ENCODE measurements at places on chromosomes 1 and 21.

DNA sequence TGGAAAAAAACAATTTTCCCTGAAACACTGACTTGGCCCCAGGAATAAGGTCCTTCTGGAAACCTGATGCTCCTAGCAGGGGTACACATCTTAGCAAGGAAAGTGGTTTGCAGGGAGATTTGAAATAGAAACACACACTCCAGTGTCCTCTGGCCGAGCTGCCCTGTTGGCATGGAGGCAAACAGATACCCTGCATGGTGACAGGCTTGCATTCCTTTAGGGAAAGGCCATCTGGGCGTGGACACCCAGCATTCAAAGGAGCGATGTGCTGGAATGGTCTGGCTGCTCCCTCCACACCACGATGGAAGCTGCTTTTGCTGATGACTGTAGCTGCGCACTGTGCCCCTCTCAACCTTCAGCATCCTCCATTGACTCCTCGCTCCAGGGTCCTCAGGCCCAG is 41.5 kb upstream of the BCAR3 start:
- no peak for DNase-seq

- peak; percentile 38 for DNase-seq
These were observed 701 bp downstream of the DEDD start for GRCh38 chr1:161131523-161132409.

- DNase-seq = no peak
These were observed 102.7 kb upstream of the GCLM start for GRCh38 chr1:94011709-94012595.

DNA sequence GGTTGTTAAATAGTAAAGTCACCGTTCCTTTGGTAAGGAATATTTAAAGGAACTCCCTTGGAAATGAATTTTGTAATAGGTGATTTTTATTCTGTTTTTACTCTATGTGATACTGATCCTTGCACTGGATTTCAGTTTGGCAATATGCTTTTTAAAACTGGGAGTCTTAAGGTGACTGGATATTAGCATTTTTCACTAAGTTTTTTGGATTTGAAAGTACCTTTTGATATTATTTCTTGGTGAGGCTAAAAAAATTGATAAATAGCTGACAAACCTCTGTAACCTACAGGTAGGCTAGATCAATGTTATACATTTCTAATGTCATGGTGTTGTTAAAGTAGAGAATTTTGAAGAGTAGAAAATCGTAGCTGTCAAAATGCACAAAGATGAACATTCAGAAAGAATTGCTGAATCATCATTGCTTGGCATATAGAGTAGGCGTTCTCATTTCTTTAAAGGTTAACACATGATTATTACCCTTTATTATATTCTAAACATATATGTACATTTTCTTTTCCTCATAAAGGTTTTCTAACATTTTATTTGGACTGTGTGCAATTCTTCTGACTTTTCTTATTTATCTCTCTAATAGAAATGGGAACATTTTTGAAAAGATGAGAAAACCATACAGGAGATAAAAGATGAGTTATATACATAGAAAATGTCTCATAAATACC is 1.5 kb upstream of the DNAJB4 start:
- no peak for DNase-seq

GRCh38 chr1:113247782-113248181 is 142.5 kb upstream of the MAGI3 start:
- DNase-seq = no peak

DNA sequence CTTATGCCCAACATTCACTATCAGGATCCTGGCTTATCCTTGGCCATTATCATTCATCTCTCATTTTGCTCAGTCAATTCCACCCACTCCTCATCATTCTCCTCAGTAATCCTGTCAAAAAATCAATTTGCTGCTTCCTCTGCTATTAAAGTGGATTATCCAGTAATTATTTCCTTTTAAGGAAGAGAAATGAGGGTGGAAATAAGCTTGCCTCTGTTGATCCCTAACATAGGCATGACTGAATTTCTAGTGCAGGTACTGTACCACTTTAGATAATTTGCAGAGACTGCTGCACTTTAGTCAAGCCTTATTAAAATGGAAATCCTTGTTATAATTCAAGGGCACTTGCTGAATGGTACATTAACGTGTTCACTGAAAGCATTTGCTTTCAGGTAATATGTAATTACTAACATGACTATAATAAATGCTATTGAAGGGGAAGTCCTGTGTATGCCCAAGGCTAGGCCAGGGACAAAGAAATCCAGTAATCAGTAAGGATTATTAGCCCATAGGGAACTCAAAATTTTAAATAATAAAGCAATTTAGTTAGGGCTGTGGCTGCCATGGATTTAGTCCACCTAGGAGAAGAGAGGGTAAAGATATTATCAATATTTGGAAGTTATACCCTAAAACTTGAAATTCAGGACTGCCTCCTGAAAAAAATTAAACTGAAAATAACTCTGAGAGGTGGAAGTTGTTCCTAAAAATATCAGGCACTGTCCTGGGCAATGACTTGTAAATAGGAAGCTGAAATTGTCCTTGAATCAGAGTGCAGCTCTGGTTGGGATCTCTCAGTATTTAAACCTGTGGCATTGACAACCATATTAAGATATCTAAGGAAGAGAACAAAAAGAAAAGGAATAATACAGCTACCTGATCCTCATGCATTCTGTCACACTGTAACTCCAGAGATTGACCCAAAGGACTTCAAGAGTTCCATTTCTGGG is 43.4 kb downstream of the RGS2 start:
- peak; percentile 6 for DNase-seq

- no peak for DNase-seq
These were observed 27.2 kb upstream of the TTF2 start for GRCh38 chr1:117032681-117033539.

DNA sequence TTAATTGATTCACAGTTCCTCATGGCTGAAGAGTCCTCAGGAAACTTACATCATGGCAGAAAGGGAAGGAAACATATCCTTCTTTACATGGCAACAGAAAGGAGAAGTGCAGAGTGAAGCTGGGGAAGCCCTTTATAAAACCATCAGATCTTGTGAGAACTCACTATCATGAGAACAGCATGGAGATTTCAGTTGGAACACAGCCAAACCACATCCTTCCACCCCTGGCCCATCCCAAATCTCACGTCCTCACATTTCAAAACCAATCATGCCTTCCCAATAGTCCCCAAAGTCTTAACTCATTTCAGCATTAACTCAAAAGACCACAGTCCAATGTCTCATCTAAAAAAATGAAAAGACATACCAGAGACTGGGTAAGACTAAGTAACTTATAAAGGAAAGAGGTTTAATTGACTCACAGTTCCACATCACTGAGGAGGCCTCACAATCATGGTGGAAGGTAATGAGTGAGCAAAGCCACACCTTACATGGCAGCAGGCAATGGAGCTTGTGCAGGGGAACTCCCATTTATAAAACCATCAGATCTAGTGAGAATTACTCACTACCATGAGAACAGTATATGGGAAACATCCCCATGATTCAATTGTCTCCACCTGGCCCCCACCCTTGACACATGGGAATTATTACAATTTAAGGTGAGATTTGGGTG is 105.2 kb downstream of the MRPL39 start:
- no peak for DNase-seq

DNA sequence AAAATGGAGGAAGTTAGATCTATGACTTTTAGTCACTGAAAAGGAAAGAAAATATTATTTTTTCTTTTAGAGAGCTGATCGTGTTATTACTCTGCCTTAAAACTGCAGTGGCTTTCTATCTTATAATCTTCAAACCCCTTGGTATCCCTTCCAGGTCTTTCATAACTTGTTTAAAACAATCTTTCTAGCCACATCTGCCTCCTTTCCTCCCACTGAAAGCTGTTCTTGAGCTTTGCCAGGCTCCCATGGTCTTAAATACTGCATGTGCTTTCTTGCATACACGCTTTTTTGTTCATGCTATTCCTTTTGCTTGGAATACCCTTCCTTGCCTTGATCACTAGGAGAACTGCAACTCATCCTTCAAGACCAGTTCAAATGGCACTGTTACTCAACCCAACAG is 65.9 kb upstream of the GADD45A start:
- DNase-seq = no peak

DNA sequence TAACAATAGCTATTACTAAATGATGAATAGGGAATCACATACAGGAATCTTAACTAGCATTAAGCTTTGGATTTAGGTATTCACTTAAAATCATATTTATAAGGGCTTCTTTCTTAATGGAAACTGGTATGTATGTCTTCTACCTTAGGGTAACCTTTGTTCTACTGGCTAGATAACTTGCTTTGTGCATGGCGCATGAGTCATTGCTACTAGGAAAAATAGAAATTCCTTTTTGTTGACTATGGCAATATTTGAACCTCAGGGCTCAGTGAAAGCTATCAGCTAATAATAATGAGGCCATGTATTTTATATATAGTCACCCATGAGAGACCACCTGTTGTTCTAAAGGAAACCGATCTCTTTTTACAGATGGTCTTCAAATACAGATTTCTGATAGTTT is 72.5 kb downstream of the RPS6KC1 start:
- no peak for DNase-seq

- DNase-seq = peak; percentile 74
These were observed 17.1 kb downstream of the VN1R5 start for GRCh38 chr1:247273013-247273412.

- DNase-seq = no peak
These were observed 93.9 kb upstream of the TARDBP start for GRCh38 chr1:10918531-10918930.

DNA sequence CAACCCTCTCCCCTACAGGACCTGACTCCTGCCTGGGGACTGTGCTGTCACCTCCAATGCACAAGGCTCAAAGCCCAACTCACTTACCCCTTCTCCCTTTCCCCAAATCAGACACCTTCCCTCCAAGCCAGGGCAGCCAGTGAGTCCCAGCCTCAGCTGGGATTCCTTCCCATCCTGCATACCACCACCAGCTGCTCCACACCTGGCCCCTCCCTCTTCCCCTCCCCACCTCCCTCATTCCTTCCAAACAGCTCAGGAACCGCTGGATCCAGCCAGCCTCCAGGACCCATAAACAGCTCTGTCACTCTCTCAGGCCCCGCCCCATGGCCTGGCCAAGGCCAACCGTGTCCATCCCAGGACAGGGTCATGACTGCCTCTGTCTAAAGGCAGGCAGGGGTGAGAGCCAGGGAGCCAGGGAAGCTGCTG is 41.4 kb downstream of the ACOT7 start:
- DNase-seq = no peak

DNA sequence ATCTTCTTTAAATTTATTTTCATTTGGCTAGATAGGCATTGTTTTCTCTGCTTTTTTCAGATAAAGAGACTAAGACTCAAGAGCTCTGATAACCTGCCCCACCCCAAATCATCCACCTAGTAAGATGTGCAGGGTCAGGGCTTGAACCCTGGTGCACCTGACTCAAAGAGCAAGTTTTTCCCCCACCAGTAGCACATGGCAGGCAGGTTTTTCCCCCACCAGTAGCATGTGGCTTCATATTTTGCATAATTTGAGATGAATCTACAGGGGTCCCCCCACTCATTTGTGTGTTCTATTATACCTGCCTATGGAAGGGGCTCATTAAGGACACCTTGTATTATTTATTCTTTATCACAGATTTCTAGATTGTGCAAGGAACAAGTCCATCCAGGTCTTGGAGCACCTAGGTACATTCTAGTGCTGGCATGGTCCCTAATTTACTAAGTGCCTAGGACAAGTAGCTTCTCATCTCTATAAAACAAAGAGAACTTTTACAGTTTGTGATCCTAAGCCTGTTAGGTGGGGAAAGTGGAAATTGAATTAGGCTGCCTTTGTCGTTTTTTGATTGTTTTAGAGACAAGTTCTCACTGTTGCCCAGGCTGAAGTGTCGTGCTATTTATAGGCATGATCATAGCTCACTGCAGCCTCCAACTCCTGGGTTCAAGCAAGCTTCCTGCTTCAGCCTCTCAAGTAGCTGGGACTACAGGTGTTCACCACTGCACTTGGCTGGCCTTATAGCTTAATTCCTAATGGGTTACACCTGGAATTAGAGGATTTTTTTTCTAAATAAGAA is 13.2 kb upstream of the CTSE start:
- DNase-seq = no peak

DNA sequence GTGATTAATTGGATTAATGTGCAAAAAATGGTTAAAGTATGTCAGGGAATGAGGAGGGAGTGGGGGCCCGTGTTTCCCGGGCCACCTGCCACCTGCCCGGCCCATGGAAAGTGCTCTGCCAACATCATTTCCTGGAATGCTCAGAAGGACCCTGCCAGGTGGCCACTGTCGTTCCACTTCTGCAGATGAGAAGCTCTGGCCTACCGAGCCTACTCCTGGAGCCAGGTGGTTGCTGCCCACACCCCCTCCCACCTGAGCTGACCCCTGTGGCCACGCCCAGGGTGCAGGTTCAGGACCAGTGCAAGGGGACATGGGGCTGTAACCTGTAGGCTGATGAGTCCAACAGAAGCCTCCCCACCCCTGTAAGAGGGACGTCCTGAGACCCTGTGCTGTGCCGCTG is 99.7 kb downstream of the PRDM16 start:
- DNase-seq = no peak

DNA sequence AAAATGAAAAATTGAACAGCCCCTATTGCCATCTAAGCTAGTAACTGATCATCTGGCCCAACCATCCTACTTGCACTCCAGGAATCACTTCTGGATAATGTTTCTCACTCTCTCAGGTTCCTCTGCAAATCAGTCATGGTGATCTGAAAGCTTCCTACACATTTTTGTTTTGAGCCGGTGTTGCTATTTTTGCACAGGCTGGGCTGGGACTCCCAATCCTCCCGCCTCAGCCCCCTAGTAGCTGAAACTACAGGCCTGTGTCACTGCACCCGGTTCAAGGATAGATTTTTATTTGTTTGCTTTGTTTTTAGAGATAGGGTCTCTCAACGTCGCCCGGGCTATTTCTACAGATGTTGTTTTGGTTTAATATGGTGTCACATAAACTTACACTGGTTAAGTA is 40.5 kb upstream of the HMCN1 start:
- no peak for DNase-seq

DNA sequence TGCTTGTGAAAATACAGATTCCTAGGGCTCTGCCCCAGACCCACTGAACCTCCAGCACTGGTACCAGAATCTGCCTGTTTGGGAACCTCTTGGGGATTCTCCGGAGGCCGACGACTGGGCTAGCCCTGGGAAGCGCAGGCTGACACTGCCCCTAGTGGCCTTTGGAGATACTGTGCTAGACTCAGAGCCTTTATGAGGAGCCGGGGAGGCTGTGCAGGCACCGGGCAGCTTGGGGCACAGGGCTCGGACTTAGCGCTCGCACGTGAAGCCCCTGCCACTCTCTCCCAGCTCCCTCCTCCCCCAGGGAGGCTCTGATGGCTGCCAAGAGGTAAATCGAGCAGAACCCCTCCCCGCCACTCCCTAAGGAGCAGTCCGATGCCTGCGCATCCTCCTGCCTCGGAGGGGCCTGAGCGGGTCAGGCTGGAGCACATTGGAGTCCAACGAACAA is 144.6 kb upstream of the TNR start:
- peak; percentile 91 for DNase-seq

DNA sequence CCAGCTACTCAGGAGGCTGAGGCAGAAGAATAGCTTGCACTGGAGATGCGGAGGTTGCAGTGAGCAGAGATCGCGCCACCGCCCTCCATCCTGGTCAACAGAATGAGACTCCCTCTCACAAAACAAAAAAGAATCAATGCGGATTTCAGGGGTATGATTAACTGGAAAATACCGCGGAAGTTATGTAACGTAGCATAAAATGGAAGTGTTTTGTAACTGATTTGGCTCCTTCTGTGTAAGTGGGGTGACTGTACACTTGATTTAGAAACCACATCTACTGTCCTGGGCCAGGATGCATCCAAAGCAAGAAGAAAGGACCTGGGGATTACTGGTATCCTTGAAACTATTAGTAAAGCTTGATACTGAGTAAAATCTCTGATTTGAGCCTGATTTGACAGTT is 3.1 kb upstream of the VAMP4 start:
- no peak for DNase-seq
